MCF 10A (cell line): ENCODE measurements at places on chromosomes 7 and 10. TPM values are rescaled to one million over a fixed set of nuclear protein-coding genes. Genes with fewer than 3 reads are reported as not detected.

CPEB3 gene
- 2.8 and 4.2 TPM in 2 replicates for total RNA-seq

CCL24 gene
- not detected in 2 replicates for total RNA-seq

MAGI2 gene
- total RNA-seq, result 0.07 and 0.20 TPM in 2 replicates

DGKI gene
- total RNA-seq, result 1.4 and 1.7 TPM in 2 replicates

NUDT13 gene
- total RNA-seq, result 1.7 and 1.8 TPM in 2 replicates

EBF3 gene
- not detected in 2 replicates for total RNA-seq

FGL2 gene
- not detected in 2 replicates for total RNA-seq

HOXA4 gene
- 2.6 and 3.7 TPM in 2 replicates for total RNA-seq

PDE6C gene
- total RNA-seq, result not detected in 2 replicates

CD36 gene
- total RNA-seq, result 0.12 and 0.27 TPM in 2 replicates

FRMPD2 gene
- total RNA-seq, result 0.98 and 1.3 TPM in 2 replicates

TMEM178B gene
- 0.02 TPM in 1 of 2 replicates, not detected in the other for total RNA-seq

CTAGE4 gene
- total RNA-seq, result 23.2 and 26.0 TPM in 2 replicates

FFAR4 gene
- total RNA-seq, result not detected in 2 replicates

TMEM130 gene
- total RNA-seq, result not detected in 2 replicates

PRR15 gene
- 6.8 and 8.0 TPM in 2 replicates for total RNA-seq

FAM241B gene
- total RNA-seq, result 7.5 and 11.0 TPM in 2 replicates

RAB18 gene
- total RNA-seq, result 126 and 129 TPM in 2 replicates

GBX1 gene
- not detected in 2 replicates for total RNA-seq

KCND2 gene
- not detected in 2 replicates for total RNA-seq

SCIN gene
- not detected in 2 replicates for total RNA-seq

SPDYE8 gene
- not detected in 2 replicates for total RNA-seq

MOGAT3 gene
- not detected in 2 replicates for total RNA-seq
